ENCODE measurements at places on chromosomes 4 and X.
A peak's percentile ranks its signal among the peaks of the same experiment; 100 is the strongest.

DNA sequence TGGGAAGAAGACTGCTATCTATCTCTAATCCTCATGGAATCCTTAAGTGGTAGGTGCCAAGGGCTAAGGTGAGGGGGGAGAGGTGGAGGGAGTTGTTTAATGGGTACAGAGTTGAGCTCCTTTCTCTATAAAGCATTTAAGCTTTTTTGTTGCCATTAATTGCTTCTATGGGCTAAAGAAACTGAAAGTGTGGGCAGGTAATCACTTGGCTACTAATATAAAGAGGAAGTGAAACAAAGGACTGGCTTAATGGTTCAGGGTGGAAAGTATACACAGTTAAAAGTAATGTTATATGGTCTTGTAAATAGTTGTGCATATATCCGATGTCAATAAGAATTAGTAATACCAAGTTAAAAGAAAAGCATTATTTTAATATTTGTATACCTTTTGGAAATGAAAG, 83.9 kb downstream of the POLA1 start:
- no peak for DNase-seq

DNA sequence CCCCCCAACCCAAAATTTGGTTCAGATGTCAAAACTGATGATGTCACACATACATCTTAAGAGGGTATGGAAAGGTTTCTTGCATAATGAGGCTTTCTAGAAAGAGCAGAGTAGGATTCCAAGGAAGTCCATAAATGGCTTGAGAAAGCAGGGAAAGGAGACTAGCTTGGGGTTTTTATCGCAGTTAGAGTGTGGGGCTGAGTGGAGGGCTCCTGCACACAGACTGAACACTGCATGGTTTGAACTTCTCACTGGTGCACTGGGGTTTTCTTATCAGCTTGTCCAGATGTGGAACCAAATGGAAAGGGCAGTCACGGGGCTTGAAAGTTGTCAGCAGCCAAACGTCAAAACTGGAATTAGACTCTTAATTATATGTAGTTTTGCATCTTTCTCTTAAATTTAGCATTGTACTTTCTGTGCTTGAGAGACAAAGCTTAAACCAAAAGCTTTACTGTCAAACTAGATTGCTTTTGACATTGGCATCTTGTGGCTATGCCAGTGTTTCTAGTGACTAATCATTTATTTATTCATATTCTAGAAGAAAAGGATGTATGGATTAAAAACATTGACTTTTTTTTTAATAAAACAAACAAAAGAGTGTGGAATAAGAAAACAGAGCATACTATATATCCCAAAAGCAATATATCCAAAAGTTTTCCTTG, 78.3 kb upstream of the STIM2 start:
- DNase-seq = no peak

DNA sequence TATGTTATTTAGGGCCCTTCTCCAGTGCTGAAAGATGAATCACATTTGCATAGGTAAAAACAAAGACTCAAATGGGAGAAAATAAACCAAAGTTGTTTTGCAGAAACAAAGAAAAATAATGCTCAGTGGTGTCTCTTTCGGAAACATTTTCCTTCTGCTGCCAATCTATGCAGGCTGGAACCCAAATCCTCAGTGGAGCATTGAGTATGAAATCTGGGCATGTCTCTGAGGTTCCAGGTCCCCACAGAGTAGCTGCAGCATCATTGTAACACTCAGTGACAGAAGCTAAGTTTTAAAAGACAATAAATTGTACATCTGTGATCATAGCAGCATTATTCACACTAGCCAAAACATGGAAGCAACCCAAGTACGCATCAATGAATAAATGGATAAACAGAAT, 303.6 kb downstream of the FBXW7 start:
- no peak for DNase-seq

GRCh38 chrX:18410038-18410437, 15.4 kb upstream of the CDKL5 start:
- peak; percentile 43 for DNase-seq

- DNase-seq = no peak
These were observed 190.6 kb downstream of the PTTG2 start for GRCh38 chr4:38150766-38151165.

DNA sequence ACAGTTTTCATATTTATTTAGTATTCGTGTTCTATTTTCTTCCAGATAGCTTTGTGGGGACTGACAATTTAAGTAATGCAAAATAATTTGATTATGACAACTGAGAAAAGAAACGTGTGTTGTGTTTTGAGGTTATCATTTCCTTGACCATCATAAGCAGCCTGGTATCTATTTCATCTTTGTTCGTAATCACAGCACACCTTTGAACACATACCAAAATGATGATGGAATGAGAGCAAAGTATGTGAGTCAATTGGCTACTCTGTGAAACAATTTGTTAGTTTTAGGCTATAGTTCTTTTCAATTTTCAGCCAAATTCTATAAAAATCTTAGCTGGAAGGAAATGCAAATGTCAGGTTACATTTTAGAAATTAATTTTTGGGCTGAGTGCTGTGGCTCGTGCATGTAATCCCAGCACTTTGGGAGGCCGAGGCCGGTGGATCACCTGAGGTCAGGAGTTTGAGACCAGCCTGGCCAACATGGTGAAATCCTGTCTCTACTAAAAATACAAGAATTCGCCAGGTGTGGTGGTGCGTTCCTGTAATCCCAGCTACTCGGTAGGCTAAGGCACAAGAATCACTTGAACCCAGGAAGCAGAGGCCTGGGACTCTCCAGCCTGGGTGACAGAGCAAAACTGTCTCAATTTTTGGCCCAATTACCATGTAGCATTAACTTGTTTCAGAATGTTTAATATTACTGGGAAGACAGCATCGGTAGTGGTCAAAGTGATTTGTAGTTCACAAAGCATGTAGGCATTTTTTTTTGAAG, 1.1 kb upstream of the DUSP21 start:
- no peak for DNase-seq

- peak; percentile 26 for DNase-seq
These were observed 16.2 kb downstream of the SMIM31 start for GRCh38 chr4:164770010-164770724.

GRCh38 chrX:134004084-134004483, 18.7 kb upstream of the GPC3 start:
- no peak for DNase-seq

- DNase-seq = peak; percentile 66
These were observed 122.5 kb downstream of the SPATA18 start for GRCh38 chr4:52173470-52174045.

DNA sequence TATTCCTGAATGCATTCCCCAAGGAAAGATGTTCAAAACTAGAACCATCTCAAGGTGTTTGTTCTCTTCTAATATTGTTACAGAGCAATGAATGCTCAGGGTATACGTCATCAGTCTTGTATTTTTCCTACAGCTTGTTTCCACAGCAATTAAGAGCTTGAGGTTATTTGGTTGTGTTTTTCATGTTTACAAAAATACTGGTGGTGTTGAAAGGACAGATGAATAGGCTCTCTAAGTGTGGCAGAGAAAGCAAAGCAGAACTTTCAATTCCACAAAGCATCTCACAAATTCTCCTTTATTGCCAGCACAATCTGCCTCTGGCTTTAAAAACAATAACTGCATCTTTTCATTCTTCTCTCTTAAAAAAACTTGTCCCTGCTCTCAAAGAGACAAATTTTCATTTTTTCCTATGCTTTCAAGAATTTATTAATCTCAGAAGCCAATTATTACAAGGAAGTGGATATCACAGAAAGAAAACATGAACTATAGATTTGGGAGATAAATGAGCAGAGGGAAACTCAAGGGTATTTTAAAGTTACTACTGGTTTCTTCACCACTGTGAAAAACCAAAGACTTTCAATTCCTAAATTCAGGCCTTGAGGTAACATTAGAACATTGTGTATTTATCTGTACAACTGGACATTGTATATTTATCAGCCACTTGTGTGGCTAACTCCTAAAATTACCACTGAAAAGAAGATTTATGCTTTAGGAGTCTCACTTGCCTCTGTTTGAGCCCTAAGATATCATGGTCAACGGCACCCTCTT, 49.2 kb downstream of the DDX53 start:
- no peak for DNase-seq

DNA sequence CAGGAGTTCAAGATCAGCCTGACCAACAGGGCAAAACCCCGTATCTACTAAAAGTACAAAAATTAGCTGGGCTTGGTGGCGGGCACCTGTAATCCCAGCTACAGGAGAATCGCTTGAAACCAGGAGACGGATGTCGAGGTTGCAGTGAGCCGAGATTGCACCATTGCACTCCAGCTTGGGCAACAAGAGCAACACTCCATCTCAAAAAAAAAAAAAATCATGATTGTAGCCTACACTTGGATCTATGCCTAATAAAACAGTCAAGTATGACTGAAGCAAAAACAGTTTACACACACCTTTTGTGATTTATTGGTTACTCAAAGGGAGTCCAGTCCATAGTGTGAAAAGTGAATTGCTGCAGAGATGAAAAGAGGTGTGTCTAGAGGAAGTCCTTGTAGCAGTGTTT, 34.7 kb upstream of the TASL start:
- DNase-seq = no peak

GRCh38 chrX:672931-673330, 42.3 kb downstream of the SHOX start:
- DNase-seq = no peak

- peak; percentile 37 for DNase-seq
These were observed 106.0 kb upstream of the PLAC1 start for GRCh38 chrX:134764202-134764785.

DNA sequence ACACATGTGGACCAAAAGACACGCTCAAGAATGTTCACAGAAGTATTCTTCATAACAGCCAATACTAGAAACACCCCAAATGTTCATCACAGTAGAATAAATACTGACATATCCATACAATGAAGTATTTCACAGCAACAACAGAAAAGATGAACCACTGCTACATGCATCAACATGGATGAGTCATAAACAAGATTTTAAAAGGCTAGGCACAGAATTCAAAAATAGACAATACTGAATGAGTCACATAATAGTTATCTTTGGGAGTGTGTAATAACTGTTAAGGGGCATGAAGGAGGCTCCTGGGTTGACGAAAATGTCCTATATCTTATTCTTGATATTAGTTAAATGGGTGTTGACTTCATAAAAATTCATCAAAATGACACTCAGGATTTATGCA, 43.5 kb downstream of the CLOCK start:
- DNase-seq = peak; percentile 47

DNA sequence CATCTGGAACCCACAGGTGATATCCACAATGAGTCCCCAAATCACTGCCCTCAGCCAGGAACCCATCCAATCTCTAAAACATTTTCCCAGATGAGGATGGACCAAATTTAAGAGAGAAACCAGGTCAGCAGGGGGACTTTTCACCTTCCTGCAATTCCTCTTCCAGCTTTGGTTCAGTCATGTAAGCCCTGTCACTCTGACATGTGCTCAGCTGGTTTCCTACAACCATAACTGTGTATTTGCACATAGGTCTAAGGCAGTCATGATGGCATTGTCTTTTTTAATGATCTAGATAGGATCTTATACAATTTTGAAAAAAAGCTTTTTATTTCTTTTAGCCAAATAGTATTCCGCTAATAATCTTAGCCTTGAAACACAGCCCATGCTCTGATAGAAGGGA, 6.5 kb downstream of the CXXC4 start:
- DNase-seq = no peak

GRCh38 chrX:129983575-129984110, 1.2 kb downstream of the BCORL1 start:
- peak; percentile 13 for DNase-seq

DNA sequence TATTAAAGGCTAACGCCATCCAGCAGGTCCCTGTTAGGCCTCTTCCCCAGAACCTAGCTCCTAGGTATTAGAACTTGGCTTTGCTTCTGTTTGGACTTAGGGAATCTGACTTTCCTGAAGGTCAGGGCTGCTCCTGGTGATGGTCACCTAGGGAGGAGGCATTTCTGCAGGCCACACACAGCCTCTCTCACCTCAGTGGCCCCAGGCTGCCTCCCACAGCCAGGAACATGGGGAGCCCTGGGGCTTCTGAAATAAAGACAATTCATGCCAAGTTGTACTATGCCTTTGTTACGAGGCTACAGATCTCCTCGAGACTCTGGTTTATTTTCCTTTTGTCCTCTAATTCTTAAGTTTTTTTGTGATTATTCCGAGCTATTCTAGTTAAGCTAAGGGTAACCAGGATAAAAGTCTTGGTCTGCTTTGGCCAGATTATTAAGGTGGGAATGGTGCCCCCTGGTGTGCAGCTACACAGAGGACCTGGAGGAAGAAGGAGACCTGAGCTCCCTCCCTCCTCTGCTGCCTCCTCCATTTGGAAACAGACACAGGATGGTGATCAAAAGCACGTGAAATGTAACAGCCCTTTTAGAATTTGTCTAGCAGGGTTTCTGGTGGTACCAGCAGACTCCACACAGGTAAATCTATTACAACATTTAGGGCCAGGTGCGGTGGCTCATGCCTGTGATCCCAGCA, 131.0 kb downstream of the DCLK2 start:
- DNase-seq = peak; percentile 62

DNA sequence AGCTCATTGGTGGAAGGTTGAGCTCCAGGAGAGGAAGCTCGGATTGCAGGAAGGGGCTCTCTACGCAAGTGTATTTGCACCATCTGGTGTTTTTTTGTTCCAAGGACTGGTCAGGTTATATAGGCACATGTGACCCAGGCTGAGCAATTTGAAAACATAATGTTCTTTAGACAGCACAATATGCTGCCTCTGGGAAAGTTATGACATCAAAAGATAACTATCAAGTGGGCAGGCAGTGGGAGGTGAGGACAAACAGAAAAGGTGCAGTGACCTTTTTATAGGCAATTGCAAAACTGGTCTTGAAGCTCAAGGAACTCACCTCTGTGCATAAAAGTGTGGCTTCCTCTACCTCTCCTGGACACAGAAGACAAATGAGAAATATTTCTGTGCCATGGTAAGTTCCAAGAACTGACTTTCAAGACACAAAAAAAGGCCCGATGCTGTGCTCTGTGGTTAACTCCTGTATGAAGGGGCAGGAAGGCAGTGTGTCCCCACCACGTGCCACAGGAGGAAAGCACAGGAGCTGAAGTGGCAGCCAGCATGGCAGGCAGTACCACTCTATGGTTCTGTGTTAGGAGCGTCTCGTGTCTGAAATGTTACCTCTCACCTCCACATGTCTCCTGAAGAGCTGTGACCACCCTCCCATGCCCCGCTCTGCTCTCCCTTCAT, 128.6 kb downstream of the SHROOM3 start:
- no peak for DNase-seq

DNA sequence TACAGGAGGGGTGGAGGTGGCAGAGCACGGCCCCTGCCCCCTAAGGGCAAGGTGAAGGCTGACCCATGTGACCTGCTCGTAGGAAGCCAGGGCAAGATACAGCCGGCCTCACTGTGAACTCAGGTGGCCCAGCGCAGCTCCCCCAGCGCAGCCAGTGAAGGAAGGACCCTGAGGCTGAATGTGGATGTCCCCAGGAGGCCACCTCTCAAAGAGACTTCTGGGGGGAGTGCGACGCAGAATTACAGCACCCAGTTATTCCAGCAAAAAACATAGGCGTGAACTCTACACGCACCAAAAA, 52.6 kb downstream of the ZFYVE28 start:
- DNase-seq = no peak
